Activated T-cell treated with anti-CD3 and anti-CD28 coated beads, Interleukin-2, amount 50 U/mL, for 72 hours (primary cell): ENCODE measurements at places on chromosomes 2 and 18.

DNA sequence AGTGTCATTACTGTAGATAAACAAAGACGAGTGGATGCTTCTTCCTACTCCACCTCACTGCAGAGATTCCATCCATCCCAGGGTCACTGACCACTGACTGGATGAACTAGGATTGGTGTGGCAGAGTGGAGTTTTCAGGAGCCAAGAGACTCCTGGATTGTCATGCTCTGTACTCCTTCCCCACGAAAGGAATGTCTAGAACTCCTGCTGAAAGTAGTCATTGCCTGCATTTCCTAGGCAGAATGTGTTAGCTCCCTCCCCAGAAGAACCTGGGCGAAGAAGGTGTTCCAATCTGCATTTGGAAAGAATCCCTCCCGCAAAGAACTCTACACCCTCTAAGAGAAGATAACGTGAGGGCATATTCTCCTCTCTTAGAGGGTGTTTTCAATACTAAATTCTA is 6.2 kb downstream of the PAX8 start:
- no peak for DNase-seq

GRCh38 chr2:67879586-67880290 is 183.1 kb downstream of the C1D start:
- DNase-seq: no peak

- no peak for DNase-seq
Observed at GRCh38 chr2:195508139-195508455, 148.9 kb upstream of the SLC39A10 start.

DNA sequence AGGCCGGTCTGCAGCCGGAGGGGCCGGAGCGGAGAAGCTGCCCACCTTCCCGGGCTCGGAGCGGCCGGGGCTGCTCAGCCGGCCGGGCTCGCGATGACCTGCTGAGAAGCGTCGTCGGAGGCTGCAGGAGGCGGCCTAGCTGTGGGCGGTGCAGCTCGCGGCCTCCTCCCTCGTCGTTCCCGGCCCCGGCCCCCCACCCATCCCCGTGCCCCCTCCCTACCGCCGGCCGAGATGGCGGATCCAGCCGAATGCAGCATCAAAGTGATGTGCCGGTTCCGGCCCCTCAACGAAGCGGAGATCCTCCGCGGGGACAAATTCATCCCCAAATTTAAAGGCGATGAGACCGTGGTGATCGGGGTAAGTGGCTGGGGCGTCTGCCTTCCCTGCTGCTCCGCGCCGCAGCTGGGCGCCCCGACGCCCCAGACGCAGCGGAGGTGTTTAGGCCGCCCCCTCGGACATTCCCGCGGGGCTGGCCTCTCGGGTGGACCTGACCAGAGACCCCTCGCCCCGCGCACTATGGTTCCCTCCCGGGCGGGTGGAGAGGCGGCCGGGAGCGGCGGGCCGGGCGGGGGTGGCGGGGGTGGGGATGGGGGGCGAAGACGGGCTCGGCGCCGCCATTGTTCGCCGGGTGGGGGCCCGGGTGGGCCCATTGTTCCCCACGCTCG is 492 bp downstream of the KIF5C start:
- peak; percentile 27 for DNase-seq

- DNase-seq: no peak
Observed at GRCh38 chr2:38105922-38106321, 30.0 kb upstream of the CYP1B1 start.

DNA sequence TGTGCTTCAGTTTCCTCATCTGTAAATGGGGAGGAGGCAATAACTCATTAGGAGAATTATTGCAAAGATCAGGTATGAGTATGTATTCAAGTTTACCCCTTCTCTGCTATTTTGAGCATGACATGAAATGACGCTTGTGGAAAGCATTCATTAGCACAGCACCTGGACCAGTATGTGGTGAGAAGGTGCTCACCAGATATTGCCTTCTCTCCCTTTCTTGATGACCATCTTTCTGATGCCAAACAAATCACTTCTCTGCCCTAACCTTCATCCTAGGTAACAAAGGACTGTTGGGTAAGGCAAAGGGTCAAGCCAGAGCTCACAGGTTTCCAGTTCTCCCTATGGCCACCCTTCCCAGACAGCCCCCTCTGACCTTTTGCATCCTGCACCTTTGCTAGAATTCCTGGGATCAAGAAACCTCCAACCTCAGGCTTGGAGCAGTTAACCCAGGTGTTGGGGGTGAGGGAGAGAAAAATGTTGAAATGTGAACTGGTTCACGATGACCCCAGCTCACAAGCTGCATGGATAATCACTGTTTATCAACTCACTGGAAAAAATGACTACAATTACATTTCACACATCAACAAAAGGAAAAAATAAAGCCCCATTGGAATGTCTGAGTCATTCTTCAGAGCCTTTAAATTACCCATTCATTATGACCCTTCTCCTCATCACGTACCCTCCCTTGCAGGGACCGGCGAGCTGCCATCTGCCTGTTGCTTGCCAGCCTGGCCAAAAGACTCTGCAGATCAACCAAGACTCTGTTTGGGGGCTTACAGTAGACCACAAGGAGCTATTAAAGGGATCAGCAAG is 41.6 kb downstream of the LBH start:
- DNase-seq: peak; percentile 64

- no peak for DNase-seq
Observed at GRCh38 chr2:238055841-238056240, 5.0 kb upstream of the SCLY start.

GRCh38 chr2:236940497-236940896 is 145.2 kb upstream of the COPS8 start:
- peak; percentile 13 for DNase-seq

DNA sequence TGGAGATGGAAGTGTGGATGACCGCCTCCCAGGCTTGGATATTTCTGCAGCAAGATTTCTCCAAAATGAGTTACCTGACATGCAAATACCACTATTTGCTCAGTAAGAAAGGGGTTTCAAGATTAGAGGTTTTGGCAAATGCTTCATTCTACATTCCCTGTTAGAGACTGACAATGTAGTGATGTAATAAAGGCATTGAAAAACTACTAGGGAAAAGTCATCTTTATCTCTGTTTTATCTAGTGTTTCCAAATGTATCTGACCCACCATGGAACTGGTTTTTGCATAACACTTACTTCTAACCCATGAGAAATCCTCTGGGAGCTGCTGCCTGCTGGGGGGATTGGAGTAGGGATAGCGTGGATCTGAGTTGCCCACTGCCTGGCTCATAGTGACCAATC is 33.0 kb upstream of the NTSR2 start:
- no peak for DNase-seq

DNA sequence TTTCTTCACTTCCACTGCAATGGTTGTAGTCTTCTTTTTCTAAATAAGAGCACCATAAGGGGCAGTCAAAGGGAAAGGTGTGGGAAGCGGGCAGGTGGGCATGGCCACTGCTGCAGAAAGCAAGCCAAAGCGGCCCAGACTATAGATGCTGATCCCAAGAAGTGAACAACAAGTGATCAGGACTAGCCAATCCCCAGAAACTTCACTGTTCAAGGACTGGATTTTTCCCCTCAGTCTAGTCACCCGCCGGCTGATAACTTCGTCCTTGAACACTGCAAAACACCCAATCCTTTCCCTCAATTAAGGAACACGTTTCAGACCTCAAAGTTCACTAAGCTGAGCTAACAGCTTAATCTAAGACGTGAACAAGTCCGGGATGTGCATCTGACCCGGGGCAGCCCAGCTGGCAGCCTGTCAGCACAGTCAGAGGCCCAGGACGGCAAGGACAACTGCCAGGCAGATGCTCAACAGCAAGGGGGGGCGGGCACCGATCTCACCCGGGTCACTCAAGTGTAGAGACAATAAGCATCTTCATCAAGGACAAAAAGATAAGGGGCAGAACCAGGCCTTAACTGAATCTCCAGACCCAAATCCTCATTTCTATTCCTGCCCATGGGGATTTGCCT is 59.8 kb downstream of the HDLBP start:
- DNase-seq: no peak

DNA sequence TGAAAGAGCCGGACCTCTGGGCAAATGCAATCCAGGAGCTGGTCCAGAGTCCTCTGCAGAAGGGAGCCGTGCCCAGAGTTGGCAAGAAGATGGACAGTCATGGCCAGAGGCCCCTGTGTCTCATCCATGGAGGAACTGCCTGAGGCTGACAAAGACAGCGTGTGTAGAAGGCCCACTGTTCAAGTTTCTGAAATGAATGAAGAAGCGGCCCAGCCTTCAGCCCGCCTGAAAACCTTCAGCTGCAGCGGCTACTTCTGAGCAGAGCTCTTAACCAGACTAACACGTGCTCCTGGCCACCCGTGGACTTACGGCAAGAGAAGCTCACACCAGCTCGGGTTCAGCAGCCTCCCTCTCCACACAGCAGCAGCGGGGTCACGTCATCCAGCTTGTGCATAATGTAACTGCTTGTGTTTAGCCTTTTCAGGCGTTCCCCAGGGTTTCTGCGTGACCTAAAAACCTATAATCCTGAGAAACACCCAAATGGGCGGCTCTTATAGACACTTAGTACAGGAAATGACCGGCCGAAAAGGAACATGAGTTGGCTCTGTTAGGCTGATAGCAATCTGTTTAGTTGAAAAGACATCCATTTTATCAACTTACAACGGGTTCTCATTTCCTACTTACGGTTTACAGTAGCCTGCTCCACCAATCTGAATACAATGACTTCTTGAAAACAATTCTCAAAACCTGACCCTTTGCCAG is at the start of gene FAM124B:
TSS of gene FAM124B (minus strand) at position 467 of the 702 bp plus-strand sequence. CDS start at position 128, 339 bp downstream.
- DNase-seq: peak; percentile 52

DNA sequence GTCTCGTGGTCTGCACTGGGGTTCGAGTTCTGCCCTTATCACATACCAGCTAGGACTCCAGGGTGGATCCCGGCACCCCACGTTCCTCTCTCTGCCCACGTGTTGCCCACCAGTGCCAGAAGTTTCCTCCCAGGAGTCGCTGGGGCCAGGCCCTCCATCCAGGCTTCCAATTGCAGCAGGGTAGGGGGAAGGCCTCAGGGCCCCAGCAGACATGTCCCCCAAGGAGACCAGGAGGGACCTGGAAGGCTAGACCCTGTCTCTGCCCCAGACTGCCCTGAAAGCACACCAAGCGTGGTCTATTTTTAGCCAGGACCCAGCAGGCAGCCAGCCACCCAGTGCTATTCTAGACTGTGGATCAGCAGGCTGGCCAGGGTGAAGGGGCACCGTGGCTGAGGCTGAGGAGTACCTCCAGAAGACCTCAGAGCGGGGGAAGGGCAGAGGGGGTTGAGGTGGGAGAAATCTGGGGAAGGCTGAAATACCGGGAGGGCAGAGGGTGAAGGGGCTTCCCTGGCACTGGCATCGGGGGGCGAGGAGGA is 18.8 kb upstream of the TNS1 start:
- DNase-seq: no peak

- no peak for DNase-seq
Observed at GRCh38 chr18:44320619-44321460, 359.8 kb upstream of the SETBP1 start.

GRCh38 chr2:236538242-236538641 is 31.4 kb upstream of the ACKR3 start:
- DNase-seq: peak; percentile 39

DNA sequence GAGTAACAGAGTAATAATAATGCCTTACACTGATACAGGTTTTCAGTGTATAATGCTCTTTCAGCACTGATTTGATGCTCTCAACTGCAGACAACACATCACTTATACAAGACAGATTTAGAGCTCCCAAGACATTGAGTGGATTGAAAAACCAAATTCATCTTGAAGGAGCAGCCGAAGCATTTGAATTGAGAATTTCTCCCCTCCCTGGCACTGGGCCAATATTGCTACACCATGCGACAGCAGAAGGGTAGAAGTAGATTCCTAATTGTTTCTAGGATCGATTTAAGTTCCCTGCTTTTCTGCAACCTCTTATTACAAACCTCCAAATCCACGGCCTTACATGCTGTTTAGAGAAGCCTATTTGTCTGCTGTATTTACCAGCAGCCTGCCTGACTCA is 15.5 kb downstream of the CENPA start:
- no peak for DNase-seq

DNA sequence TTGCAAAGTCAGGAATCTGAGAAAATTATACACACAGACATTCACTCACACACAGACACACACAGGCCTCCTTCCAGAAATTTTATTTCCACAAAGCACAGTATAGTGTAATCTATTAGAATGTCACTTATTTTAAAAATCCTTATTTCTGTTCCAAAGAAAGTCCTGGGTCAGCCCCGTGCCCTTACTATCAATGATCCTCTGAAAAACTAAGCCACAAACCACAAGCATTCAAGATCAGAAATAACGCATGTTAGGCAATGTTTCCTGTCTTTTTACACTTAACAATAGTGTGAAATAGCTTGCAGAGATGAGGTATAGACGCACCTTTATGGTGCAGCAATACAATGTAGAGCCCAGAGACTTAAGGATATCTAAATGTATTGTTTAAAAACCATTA is 25.8 kb downstream of the TBC1D8 start:
- no peak for DNase-seq

GRCh38 chr2:161116509-161116908 is 43.7 kb upstream of the TANK start:
- no peak for DNase-seq

DNA sequence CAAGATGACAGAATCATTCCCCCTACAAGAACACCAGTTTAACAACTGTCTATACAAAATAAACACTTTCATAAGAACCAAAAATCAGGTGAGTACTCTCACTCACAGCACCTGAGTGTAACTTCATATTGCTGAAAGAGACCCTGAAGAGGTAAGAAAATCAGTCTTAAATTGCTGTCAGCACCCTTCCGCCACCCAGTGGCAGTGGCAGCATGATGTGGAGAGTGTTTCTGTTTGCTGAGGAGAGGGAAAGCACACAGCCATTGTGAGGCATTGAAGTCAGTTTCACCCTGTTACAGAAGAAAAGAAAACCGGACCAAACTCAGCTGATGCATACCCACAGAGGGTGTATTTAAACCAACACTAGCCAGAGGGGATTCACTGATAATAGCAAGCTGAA is 1240.8 kb upstream of the CRIM1 start:
- DNase-seq: no peak

- DNase-seq: no peak
Observed at GRCh38 chr2:156935616-156936015, 321.9 kb upstream of the GALNT5 start.

DNA sequence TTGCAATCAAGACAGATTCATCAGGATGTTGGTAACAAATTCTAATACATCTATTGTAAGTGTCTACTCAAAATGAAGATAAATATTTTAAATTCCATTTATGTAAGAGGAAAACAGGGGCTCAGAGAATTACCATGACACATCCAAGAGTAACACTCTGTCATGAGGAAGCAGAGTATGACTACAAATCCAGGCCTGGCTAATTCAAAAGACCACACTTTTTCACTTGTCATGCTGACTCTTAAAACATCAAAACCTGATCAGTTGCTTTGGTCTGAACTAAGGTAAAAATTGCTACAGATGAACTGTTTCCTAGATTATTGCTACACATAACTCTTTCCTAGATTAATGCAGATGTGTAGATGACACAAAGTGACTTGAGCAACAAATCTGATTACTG is 880.6 kb downstream of the TSN start:
- DNase-seq: no peak

GRCh38 chr2:79585701-79586433 is 73.0 kb downstream of the CTNNA2 start:
- no peak for DNase-seq

GRCh38 chr18:44393406-44393805 is 287.3 kb upstream of the SETBP1 start:
- DNase-seq: no peak
